Activated naive CD4-positive, alpha-beta T cell treated with anti-CD3 and anti-CD28 coated beads for 36 hours (primary cell): ENCODE measurements at places on chromosomes 3 and 15. TPM values are rescaled to one million over a fixed set of nuclear protein-coding genes. Genes with fewer than 3 reads are reported as not detected.

- no peak for DNase-seq
- no peak overlapping the region for H3K27ac ChIP-seq
- H3K4me1 ChIP-seq, result peaks cover 77% of the 10 kb centered on the region
Observed at GRCh38 chr3:56761887-56762651, 39.7 kb downstream of the ARHGEF3 start.

- H3K27ac ChIP-seq, result no peak overlapping the region
- no peaks in the 10 kb centered on the region for H3K36me3 ChIP-seq
- H3K27me3 ChIP-seq, result no peaks in the 10 kb centered on the region
- DNase-seq, result no peak
- no peak overlapping the region for H3K4me3 ChIP-seq
Observed at GRCh38 chr3:193851428-193851847, 258.4 kb downstream of the OPA1 start.

DNA sequence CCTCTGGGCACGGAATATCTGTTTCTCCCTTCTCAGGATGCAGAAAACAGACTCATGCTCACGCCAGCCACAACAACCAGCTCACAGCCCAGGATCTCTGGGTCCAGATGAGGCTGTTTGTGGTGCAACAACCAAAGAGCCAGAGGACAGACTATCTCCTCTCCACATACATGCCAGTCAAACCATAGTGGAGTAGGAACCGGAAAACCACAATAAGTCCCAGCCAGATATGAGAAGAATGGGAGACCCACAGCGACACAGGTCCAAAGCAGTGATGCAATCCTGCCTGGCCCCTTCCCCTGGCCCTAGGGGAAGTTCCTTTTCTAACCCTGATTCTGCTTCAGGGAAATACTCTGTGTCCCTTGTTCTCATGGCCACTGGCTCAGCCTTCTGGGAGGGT lies 27.6 kb downstream of the MEX3B start:
- no peaks in the 10 kb centered on the region for H3K4me1 ChIP-seq
- H3K36me3 ChIP-seq, result no peaks in the 10 kb centered on the region
- no peak for DNase-seq

CHRNA5 gene
- 1.5 TPM for total RNA-seq

ITIH4 gene
- 2.2 TPM for total RNA-seq

P2RY12 gene
- total RNA-seq, result not detected

PIF1 gene
- 38.4 TPM for total RNA-seq
